OCI-M1 (cell line): ENCODE measurements at places on chromosomes 5 and 9.

DNA sequence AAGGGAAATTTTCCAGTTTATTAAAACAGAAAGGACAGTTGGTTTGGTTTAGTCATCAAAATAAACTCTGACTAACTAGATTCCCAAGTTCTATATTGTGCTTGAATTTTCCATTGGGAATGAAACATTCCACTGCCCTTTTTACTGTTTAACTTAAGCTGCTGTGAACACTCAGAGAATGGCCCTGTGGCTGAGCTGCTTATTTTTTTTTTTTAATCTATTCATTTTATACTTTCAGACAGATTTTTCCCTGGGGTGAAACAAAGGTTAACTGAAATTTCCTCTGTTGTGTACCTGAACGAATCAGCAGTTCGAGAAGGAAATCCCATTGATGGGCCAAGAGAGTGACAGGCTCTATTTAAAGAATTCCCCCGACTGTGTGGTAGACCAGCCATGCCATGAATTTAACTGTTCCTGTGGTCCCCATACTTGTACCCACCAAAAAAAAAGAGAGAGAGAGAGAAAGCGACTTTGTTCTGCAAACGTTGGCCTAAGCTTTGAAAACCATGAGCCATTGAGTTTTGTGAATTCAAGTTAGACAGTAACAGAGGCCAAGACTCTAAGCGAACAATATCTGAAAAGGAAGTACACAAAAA is 138.7 kb upstream of the GRHPR start:
- no peak for DNase-seq

DNA sequence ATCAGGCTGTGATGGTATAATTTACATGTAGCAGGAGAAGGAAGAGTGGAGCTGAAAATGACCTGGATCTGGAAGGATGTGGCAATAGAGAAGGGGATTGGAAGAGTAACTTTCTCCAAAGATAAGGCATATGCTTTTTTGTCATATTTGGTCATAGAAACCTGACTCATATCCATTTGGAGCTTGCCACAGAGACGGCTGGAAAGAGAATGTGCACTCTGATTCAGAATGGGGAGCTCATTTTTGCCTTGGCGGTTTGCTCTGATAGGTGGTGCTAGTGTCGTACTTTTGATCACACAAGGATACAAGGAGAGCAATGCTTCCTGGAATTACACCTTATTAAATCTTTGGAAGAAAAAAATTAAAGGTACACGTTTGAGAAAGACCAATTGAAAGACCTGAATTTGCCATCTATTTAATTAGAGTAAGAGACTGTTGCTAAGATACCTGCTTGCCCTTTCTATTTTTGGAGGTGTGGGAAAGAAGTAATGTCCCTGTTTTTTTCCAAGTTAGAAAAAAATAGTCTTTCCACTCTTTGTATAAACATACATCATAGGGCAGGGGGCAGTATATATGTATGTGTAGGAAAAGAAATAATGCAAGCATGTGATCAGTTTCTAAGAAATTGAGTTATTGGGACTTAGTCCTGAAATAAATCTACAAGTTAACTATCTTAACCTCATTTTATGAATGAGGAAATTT is 5.4 kb downstream of the LSM11 start:
- DNase-seq, result no peak

- no peak for DNase-seq
Observed at GRCh38 chr9:14347406-14348122, 33.6 kb upstream of the NFIB start.

- DNase-seq, result no peak
Observed at GRCh38 chr9:87085073-87085472, 137.8 kb upstream of the GAS1 start.

DNA sequence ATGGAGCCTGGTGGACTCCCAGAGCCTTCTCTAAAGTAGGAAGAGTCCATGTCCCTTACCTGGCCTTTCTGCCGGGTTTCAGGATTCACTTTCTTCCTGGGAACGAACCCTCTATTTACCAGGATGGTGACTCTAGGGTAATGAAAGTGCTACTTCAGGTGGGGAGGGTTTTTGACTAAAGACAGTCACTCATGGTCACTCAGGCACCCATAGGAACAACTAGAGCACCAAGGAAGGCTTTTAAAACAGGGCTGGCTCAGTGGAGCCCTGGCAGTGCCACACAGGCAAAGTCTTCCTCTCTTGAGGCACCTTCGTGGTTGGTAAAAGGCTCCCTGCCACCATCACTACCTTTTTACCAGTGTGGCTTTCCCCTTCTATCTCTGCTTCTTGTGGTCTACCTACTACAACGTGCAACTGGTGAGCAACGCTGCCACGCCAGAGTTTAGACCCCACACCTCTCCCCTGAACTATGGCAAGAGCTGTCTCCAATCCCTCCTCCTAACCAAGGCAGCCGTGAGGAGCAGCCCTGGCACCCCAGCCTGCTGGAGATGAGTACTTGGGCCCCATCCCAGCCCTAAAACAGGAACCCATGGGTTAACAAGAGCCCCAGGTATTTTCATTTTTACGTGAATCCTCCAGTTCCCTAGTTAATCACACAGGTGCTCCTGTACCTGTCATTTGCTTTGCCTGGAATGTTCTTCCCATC is 3.5 kb downstream of the SURF1 start:
- DNase-seq, result no peak

DNA sequence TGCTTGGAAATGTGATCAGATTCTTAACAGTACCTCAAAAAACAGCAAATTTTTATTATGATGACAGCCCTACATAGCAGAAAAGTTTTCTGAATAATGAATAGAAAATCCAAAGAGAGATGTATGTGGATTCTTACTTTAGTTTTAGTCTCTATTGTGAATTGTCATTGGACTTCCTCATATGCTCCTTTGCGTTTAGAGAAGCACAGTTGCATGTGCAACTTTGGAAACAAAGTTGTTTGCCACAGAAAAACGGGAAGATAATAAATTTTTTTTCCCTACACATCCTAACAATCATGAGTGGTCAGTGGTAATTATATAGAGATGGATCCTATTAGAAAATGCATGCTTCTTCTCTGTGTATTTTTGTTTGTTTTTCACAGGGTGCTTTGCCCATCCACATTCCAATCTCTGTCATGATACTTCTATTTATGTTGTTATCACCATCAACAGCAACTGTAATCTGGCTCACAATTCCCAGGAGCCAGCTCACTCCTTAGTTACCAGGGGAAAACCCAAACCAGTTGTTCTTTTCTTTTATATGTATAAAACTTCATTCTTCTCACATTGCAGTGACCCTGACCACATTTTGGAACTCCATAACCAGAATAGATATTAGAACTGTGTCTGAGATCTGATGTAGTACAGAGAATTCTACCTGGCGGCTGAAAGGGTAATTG is 118.7 kb downstream of the NDUFS4 start:
- no peak for DNase-seq

- DNase-seq, result peak; percentile 4
Observed at GRCh38 chr5:74282490-74282889, 358.0 kb downstream of the ENC1 start.

DNA sequence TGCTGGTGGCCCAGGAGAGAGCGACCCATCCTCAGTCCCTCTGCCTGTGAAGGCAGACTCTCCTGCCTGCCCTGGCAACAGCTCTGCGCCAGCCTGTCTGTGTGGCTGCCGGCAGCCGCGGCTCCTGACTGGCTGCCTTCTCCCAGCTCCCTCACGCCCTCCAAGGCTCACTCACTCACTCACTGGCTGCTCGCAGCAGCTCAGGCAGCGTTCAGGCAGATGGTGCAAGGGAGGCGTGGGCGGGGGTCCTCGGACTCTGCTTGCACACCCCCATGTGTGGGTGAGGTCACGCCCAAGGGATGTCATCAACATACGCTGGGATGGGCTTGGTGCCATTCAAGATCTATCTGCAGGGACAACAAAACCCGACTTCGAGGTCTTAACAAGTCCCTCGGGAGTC is 66.7 kb downstream of the DAB2IP start:
- no peak for DNase-seq

- no peak for DNase-seq
Observed at GRCh38 chr9:126523611-126524111, 90.1 kb upstream of the LMX1B start.

- DNase-seq, result peak; percentile 94
Observed at GRCh38 chr5:43019614-43020398, 20.3 kb downstream of the ANXA2R start.

DNA sequence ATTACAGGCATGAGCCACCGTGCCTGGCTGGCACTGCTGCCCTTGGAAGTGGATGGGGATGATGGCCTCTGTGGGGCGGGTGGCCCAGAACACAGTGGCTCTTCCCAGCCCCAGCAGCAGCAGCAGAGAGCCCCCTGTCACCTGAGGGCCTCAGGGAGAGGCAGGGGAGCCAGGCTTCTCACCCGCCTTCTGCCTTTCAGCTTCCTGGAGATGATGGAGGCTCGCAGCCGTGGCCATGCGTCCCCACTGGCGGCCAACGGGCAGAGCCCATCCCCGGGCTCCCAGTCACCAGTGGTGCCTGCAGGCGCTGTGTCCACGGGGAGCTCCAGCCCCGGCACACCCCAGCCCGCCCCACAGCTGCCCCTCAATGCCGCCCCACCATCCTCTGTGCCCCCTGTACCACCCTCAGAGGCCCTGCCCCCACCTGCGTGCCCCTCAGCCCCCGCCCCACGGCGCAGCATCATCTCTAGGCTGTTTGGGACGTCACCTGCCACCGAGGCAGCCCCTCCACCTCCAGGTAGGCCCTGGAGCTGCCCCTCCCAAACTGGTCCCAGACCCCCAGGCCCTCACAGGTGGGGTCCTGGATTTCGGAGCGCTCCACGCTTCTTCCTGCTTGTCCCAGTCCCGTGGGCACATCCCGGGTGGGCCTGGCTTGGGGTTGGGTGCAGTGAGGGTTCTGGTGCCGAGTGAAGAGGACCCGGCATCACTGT is 5.0 kb upstream of the AJM1 start:
- no peak for DNase-seq

GRCh38 chr5:125044491-125045282 is 298.2 kb upstream of the ZNF608 start:
- no peak for DNase-seq
